ENCODE measurements at places on chromosomes 2 and 18.

DNA sequence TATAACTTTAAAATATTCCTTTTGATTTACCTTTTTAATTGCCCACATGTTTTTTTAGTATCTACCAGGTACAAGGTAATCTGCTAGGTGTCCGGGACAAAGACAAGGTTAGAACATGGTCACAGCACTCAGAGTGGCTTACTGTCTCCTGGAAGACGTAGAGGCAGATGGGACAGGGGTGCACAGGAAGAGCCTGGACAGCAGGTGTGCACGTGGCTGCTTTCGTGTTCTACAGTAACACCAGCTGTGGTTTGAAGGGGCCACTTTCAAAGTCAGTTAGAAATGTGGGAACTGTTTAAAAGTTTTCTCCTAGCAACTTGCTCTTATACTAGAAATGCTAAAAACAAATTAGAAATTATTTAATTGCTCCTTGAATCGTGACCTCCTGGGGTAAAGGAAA is 102.9 kb upstream of the ALPP start:
- no peak for DNase-seq

DNA sequence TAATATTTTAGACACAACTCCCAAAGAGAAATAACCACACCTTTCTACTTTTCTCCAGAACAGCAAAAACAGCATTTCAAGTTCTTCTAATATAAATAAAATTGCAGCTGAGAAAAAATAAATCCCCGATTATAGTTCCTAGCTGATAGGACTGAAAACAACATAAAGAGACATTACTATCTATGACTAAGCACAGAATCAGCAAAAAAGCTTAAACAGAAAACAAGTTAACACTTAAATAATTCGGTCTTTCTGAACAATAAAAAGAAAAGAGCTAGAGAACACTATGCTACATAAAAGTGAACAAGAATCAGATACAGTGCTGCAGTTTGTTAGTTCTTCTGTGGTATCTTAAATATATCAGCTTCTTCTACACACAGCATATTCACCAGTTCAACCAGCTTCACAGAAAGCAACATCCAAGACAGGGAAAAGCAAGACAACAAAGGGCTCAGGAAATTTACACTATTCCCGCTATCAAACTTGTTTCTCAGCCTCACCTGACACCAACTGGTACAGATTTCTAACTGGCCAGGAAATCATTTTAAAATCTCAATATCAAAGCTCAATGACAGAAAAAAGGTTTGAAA is 28.6 kb downstream of the FEZ2 start:
- DNase-seq, result peak; percentile 30

- no peak for DNase-seq
These were observed 297.9 kb downstream of the RDH14 start for GRCh38 chr2:18262601-18263000.

GRCh38 chr2:217372794-217373193 is 512.9 kb upstream of the TNP1 start:
- no peak for DNase-seq

DNA sequence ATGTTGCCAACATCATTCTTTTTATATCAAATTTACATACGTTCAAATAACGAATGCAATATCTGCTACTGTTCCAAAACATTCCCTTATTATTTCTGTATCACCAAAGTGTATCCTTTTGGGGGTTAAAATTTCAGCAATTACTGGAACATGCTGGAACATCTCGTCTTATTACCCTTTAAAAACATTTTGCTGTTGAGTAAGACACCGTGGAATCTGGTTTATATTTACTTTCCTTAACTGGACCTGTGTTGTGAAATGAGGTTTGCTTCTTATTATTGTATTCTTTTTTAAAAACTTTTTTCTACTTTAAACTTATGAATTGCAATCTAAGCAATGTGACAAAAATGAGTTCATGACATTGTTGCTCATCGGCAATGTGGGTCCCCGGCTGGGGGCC is 87.4 kb upstream of the PTPRM start:
- DNase-seq, result no peak

GRCh38 chr2:88059979-88060906 is 4.7 kb upstream of the KRCC1 start:
- peak; percentile 61 for DNase-seq

- DNase-seq, result no peak
These were observed 35.7 kb upstream of the LTBP1 start for GRCh38 chr2:32910883-32911598.

DNA sequence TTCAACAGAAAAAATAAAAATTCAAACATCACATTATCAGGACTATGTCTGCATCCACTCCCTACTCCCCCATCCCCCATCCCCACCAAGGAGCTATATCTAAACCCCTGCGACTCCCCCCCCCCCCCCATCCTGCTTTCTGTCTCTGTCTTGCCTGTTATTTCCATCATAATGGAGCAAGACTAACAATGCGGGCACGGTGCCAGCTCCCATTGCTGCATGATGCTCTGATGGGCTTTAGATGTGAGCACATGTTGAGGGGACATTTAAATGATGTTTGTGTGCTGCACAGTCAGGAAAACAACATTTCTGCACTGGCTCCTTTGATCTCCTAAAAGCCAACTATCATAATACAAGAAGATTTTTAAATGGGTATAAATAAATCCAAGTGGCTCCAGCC is 644.2 kb upstream of the SETBP1 start:
- no peak for DNase-seq

GRCh38 chr18:48023334-48024008 is 93.0 kb upstream of the SMAD2 start:
- peak; percentile 74 for DNase-seq

DNA sequence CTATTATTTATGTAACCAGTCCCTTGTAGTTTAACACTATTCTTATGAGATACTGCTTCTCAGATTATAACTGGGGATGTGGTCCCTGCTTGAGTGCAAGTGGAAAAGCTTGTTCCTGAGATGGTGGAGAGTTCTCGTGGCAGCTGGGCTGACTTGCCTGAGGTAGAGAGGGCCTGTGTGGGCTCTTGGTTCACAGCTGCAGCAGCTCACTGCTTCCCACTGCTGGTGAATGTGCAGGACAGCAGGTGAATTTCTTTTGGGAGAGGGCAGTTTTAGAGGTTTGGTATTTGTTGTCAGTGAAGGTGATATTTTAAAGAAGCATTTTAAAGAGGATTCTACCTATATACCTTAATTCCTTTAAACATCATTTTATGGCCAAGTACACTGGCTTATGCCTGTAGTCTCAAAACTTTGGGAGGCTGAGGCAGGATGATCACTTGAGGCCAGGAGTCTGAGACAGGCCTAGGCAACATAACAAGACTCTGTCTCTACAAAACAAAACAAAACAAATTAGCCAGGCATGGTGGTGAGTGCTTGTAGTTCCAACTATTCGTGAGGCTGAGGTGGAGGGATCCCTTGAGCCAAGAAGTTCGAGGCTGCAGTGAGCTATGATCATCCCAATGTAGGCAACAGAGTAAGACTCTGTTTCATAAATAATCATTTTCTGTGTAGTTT is 94.8 kb downstream of the MTA3 start:
- DNase-seq, result peak; percentile 74

GRCh38 chr18:50879302-50880118 is 592 bp downstream of the ME2 start:
- peak; percentile 39 for DNase-seq

- DNase-seq, result no peak
These were observed 49.7 kb upstream of the AP1S3 start for GRCh38 chr2:223887127-223887526.

- DNase-seq, result no peak
These were observed 147.2 kb upstream of the CCDC68 start for GRCh38 chr18:55106466-55106865.

GRCh38 chr18:64747803-64748202 is 598.9 kb upstream of the LINC00305 start:
- DNase-seq, result no peak

DNA sequence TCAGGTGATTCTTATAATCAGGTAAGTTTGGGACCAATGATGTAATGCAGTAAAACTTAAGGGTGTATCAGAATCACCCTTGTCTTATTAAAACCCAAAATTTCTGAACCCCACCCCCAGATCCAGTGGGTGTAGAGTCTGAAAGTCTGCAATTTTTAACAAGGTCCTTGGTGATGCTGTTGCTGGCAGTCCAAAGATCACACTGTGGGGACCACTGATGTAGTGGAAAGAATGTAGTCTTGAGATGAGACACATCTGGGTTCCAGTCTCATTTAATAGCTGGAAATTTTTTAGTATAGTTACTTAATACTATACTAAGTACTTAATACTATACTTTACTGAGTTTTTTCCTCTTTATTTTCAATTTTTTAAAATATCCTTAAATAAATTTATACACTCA is 258.4 kb downstream of the PLCL1 start:
- DNase-seq, result no peak

DNA sequence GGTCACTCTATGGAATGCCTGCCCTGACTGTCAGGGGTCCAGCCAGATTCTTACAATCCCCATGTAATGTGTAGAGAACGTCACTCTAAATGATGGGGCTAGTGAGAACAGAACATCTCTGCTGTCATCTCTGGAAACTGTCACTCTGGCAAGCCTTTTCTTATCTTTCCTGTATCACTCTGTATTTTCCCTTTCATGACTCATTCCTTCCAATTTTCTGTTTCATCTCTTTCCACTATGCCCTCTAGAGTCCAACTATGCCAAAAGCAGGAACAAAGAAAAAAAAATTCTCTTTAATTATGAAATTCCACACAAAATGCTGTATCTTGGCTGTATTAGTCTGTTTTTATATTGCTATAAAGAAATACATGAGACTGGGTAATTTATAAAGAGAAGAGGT is 608.8 kb downstream of the ADCYAP1 start:
- peak; percentile 9 for DNase-seq

- DNase-seq, result no peak
These were observed 717.2 kb downstream of the RNF144A start for GRCh38 chr2:7634409-7634808.

DNA sequence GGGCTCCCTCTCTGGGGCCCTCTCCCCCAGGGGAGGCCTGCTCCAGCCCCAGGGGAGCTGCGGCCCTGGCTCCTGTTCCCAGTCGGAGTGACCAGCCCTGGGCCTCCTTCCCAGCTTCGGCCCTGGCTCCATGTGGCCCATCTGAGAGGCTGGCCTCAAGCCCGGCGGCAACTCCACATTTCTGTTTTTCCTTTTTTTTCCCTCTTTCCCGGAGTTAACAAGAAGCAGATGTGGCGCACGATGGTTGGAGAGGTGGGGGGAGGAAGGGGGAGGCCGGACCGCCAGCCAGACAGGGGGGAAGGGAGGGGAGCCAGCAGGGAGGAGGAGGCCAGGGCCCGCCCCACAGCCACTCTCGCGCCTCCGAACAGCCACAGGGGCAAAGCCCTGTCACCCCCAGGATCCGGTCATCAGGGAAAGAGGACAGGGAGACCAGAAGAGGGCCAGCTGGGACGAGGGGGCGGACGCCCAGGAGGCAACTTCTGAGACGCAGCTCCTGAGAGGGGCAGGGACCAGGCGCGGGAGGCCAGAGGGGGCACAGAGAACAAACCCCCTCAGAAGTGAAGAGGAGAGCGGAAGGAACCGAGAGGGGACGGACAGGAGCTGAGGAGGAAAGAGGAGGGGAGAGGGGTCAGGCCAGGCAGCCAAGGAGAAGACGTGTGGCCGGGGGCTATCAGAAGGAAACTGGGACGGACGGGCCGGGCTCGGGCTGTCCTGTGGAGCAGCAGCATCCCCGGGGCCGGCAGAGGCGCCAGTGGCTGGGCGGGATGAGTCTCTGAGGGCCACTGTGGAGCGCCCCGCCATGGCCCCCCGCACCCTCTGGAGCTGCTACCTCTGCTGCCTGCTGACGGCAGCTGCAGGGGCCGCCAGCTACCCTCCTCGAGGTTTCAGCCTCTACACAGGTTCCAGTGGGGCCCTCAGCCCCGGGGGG is at the start of gene EMILIN1:
TSS of gene EMILIN1 (plus strand) at position 349 of the 928 bp plus-strand sequence. CDS start at position 800, 451 bp downstream.
- no peak for DNase-seq

DNA sequence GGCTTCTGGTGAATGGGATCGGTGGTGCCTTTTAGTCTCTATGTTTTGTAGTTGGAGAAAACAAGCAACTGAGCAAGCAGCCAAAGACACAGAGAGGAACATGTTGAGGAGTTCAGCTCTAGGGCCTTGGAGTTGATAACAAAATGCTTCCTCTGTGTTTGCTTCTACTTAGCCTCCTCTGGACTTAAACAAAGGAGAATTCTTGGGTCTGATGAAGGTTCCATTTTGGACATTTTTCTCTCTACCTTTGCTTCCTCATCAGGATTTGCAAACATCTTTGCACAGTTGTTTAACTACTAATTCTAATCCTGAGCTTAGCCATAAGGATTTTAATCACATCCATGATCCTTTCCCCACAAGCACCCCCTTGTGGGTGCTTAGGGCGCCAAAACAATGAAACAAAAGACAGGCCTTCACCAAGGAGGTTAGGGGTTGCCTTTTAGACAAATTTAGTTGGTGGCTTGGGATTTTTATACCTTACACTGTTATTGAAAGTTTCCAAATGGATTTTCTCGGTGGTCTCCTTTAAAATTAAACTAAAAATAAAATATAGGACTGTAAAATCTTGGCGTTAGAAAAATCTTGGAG is 148.5 kb upstream of the SATB2 start:
- no peak for DNase-seq

DNA sequence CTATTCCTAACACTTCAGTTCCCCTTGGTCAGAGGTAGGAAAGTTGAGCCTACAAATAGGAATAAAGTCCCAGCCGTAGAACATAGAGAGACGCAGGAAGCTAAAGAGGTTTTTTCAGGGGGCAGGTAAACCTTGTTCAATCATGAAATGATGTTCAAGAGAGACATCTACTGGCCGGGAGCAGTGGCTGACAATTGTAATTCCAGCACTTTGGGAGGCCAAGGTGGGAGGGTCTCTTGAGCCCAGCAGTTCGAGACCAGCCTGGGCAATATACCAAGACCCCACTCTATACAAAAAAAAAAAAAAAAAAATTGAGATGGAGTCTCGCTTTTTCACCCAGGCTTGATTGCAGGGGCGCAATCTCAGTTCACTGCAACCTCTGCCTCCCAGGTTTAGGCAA is 66.7 kb upstream of the DNAJC10 start:
- peak; percentile 64 for DNase-seq

GRCh38 chr2:85728883-85729824 is 24.6 kb upstream of the ATOH8 start:
- DNase-seq, result peak; percentile 75

DNA sequence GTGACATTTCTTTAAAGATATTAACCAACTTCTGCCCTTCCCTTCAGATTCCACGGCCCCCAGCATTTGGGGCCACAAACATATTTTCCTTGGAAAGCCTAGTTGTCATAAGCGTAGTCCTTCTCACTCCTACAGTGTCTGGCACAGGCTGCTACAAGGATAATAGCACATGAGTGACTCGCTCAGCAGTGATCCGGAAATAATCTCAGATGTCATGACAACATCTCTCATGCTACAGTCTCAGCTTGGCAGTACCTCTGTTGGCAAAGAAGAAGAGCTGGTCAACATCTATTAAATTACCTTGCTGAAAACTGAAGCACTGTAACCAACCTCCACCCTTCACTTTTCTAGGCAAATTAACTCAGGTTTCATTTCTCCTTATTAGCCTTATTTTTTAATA is 351.7 kb downstream of the RAD51AP2 start:
- no peak for DNase-seq

DNA sequence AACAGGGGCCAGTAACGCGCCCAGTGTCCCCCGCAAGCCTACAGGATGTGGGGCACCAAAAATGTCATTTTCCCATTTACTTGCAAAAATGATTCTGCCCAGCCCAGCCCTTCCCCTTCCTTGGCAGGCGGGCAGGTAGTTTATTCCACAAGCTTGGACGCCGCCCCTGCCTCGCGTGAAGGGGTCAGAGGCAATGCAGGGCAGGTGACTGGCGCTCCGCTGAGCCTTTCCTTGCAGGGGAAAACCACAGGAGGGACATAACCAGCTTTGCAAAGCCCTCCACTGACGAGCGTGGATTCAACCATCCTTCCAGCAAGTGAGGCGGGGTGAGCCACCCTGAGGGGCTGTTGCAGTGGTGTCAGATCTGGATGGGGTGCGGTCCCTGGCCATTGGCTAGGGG is 5.3 kb downstream of the MAB21L4 start:
- DNase-seq, result no peak
